Activated CD4-positive, alpha-beta T cell treated with anti-CD3 and anti-CD28 coated beads, Interleukin-2, amount 50 U/mL, for 1 hour (primary cell): ENCODE measurements at places on chromosomes 1 and 21.

- DNase-seq = no peak
These were observed 26.3 kb upstream of the TSPAN2 start for GRCh38 chr1:115115521-115116161.

DNA sequence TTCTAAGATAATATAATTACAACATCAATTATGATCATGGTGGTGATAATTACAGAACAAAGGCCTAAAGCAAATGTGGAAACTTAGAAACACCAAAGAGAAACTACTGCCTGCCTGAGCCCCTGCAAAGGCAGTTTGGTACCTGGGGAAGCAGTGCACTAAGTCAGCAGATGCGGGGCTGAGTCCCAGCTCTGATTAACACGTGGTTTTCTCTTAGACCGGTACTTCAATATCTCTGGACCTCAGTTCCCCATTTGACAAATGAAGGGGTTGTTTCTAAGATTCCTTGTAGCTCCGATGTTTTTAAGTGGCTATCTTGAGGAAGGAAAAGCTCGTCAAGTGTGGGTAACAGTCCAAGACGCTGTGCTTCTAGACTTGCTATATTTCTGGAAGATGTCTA lies 16.7 kb upstream of the PLEKHA6 start:
- no peak for DNase-seq

DNA sequence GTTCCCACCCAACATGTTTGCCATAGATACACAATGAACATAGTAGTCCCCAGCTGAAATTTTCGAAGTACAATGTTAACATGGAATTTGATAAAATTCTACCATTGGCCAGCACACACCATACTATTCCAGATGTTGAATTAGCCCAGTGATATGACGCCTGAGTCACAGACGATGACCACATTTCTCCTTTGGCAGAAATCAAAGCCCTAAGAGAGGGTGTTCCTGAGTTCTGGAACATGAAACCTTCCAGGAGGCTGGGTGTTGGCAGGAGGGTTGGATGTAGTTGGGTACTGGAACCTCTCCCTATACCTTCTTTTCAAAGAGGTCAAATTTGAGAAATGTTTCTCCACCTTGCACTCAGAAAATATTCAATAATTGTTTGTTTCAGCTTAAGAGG lies 37.8 kb downstream of the LPAR3 start:
- no peak for DNase-seq

- no peak for DNase-seq
These were observed 74.2 kb downstream of the LRIG2 start for GRCh38 chr1:113147073-113147625.

DNA sequence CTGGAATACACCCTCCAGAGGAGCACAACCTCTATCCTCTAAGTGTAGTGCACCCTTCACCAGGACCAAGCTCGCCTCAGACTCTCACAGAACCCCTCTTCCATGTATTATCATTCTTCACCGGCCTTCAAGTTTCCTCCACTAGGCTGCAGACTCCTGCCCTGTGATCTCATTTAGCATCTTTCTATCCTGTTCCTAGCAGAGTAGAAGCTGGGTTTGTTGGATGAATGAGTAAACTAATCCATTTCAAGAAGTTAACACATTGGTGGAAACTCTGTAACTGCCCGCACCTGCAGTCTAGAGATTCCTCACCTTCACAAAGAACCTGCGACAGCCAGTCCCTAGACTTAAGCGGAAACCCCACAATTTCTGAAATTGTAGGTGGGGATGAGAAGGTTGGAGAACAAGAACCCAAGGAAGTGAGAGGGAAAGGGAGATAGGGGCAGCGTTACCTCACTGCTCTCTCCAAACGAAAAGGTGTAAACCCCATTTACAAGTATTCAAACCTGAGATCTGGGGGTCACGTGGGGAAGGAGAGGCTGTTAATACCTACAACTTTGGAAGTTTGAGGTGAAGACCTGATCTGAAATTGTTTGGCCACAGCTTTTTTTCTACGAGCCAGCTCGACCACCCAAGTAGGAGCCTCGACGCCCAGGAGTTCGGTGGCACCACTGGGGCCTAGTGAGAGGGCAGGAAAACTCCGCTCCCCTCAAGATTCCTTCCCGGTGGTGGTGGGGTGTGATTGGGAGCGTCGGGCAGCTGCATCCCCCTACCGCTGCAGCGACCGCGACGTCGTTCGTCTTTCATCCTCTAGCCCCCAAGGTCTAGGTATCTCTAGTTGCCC lies 1.2 kb downstream of the PTPN14 start:
- DNase-seq = no peak

DNA sequence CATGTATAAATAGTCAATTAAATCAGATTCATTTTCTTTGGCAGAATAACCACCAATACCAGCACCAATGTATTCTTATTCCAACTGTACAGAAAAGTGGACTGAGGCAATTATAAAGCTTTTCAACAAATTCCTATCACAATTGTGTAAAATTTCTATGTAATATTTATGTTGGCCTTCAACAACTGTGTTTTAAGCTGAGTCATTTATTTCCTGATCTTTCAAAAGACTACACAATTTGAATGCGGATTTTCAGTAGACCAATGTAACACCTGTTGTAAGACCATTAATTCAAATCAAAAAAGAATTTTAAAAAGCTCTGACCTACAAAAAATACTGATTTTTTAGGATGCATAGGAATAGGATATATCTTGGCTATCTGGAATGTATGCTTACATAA lies 25.5 kb downstream of the GPATCH2 start:
- DNase-seq = no peak

DNA sequence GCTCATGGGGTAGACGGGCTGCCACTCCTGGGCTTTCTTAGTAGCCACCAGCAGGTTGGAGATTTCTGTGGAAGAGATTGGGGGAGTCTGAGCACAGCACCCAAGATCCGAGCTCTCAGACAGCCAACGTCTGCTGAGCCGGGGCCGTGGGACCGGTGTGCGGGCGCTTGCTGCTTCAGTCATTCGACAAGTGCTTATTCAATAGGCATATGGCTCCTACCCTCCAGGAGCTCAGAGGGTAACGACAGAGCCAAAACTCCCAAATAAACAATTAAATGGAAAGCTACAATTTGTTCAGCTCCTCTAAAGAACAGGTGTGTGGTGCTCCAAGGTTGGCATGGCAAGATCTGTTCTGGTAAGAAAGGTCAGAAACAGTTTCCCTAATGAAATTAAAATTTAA lies 106.0 kb downstream of the RAVER2 start:
- no peak for DNase-seq

- DNase-seq = no peak
These were observed 163.4 kb upstream of the USP24 start for GRCh38 chr1:55378582-55378981.

GRCh38 chr1:93874025-93874651 lies 4.9 kb downstream of the DNTTIP2 start:
- DNase-seq = no peak

DNA sequence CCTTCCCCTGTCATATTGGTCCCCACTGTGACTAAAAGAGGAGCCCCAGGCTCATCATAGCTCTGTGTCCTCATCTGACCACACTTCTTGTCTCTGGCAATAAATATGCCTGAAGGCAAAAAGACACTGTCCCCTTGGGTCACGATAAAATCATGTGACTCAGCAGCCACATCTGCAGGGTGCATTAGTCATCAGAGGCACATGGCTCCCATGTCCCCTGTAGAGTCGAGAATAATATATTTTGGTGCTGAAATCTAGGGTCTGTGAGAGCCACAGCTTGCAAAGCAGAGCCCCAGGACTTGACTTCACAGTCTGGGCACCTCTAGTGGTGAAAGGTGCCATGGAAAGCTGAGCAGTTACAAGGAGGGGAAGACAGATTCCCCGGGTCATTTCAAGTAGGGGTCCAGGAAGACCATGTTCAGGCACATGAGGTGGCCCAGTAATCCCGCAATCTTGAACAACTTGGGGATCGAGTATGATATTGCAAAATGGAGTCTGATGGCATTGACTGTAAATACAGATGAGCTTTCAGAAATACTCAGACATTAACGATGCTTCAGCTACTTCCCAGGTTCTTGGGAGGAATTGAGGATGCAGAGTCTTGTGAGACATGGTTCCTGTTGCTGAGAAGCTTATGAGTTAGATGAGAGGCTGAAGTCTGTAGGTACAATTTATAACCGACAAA lies 68.6 kb downstream of the SLC35F3 start:
- no peak for DNase-seq

DNA sequence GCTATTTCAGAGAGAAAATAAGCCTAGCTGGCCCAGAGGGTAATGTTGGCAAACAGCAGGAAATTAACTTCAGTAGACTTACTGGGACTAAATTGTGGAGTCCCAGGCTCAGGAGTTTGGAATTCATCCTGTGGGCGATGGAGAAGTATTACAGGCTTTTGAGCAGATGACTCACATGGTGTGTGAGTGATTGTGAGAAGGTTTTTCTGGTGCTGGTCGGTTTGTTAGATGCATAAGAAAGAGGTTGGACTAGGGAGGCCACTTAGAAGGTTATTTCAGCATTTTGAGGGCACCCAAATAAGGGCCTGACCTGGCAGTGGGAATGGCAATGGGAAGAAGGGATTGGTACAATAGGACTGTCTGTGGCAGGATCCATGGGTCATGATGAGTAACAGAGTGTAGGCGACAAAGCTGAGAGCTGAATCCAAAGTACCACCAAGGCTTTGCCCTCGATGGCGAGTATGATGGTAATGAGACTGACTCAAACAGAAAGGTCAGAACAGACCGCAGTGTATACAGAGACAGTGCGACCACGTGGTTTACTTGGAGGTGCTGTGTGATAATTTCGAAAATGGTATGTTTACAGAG lies 69.2 kb upstream of the KIF26B start:
- no peak for DNase-seq

DNA sequence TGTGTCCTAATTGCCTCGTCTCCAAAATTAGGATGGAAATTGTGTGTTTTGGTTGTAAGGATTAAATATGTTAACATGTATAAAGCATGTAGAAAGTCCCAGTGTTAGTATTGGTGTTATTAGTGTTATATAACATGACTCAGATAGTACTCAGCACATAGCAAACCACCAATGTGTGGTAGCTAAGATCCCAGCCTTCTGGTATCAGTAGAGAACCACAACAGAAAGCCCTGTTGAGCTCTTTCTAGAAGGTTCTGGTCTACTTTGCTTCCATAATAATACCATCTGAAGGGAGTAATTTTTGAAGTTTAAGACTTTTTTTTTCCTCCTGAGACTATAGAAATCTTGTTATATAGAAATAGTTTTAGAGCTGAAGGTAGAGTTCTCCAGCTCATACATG lies 259.3 kb upstream of the SGIP1 start:
- no peak for DNase-seq
